ENCODE measurements at places on chromosomes 11 and 22.

DNA sequence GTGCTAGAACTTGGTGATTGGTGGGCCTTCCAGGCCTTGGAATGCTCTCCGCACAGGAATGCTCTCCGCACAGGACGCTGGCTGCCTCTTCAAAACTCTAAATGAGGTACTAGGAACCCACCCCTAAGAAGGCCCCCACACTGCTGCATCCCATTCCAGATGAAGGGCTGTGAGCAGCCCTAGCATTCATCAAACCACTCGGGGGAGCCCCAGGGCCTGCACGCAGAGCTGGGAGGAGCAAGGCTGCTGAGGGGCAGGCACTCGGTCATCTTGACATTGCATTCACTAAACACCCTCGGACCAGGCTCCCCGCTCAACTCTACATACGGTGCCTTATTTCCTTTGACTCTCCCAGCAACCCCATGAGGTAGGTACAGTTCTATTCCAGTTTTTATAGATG lies 49.2 kb upstream of the EMID1 start:
- DNase-seq = no peak

GRCh38 chr11:63999349-64000025 lies 13.2 kb downstream of the OTUB1 start:
- peak; percentile 87 for DNase-seq

DNA sequence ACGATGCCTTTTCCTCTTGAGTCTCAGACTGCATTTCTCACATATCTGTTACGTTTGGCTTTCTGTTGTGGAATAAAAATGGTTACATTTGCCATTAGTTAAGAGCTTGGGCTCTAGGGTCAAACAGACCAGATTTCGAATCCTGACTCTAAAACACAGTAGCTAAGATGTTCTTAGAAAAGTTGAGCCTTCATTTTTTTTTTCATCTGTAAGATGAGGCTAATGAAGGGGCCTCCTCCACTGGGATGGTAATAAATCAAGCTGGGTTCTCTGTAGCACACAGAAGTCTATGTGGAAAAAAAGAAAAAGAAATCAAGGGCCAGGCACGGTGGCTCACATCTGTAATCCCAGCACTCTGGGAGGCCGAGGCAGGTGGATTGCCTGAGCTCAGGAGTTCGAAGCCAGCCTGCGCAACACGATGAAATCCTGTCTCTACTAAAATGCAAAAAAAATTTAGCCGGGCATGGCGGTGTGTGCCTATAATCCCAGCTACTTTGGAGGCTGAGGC lies 49.9 kb upstream of the CAPRIN1 start:
- DNase-seq = no peak

GRCh38 chr11:6824136-6824823 lies 21.2 kb upstream of the OR10A5 start:
- peak; percentile 40 for DNase-seq

- no peak for DNase-seq
Observed at GRCh38 chr11:102831489-102832440, 11.6 kb downstream of the MMP3 start.

GRCh38 chr11:57458410-57459163 lies 1.7 kb upstream of the RTN4RL2 start:
- DNase-seq = peak; percentile 48

- DNase-seq = no peak
Observed at GRCh38 chr11:86183694-86184093, 60.9 kb upstream of the EED start.

DNA sequence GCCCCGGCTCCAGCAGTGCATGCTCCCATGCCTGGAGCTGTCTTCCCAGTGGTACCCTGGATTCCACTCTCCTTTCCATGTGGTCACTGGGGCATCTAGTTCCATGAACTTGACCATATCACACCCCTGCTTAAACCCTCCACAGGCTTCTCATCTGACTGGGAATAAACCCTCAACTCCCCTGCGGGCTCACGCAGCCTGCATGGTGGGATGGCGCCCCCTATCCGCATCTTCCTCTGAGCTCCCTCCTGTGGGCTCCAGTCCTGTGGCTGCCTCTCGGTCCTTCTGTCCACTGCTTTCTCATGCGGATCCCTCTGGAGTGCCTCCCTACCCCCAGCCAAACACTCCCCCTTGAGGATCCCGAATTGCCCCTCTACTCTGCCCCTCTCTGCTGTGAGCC lies 41.4 kb upstream of the TTLL12 start:
- DNase-seq = no peak

- DNase-seq = no peak
Observed at GRCh38 chr11:104588970-104589369, 309.3 kb downstream of the CASP12 start.

DNA sequence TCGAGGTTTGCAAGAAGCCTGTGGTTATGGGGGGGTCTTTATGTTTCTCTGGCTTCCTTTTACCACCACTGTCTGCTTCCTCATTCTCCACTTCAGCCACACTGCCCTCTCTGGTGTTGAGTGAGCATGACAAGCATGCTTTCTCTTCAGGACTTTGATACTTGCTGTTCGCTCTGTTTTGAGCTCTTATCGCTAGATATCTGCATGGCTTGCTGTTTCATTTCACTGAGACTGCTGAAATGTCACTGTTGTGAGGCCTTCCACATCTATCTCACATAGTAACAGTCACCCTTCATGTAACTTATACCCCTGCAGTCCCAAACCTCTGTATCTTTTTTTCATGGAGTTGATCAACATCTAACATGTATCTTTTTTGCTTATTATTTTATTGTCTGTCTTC lies 59.8 kb downstream of the TMEM135 start:
- DNase-seq = peak; percentile 20

Data from NCI-H345 (cell line).